ENCODE measurements at places on chromosomes 7 and 10.

GRCh38 chr7:121505540-121506182 is 109.6 kb upstream of the FAM3C start:
- no peak for DNase-seq

GRCh38 chr10:98344589-98345038 is 70.4 kb downstream of the PYROXD2 start:
- no peak for DNase-seq

- DNase-seq: peak; percentile 18
Measured at GRCh38 chr7:132140341-132140740, 435.9 kb downstream of the PLXNA4 start.

- no peak for DNase-seq
Measured at GRCh38 chr10:78575400-78575799, 493.4 kb upstream of the ZMIZ1 start.

DNA sequence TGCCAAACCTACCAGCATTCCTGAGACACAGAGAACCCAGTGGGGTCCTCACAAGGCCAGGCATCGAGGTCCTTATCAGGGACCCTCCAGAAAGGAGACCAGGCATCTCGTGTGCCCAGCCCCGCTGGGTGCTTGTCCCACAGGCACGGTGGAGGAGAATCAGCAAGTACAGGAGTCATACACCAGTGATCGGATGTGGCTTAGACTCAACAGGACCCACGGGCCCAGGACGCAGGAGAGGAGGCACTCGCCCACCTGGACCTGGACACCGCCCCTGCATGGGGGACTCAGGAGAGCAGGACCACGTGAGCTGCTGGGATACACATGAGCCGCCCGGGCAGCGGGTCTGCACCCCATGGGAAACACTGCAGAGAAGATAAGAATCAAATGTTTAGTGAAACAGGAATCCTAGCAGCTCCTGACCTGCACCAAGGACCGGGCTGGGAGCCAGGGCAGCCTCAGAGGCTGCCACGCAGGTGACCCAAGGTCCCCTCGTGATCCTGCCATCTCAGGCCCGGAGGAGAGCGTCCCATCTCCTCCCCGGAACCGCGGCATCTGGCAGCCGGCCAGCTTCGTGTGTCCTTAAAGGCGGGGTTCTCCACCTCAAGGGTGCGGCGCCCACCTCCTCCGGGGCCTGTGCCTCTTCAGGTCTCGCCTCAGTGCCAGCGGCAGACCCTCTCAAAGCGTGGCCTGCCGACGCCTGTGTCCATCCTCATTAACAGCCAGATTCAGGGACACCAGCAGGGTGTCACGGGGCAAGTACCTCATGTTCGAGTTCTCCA is 59.2 kb downstream of the FOXL3 start:
- no peak for DNase-seq

GRCh38 chr7:158649279-158649678 is 55.3 kb downstream of the NCAPG2 start:
- DNase-seq: no peak

- DNase-seq: no peak
Measured at GRCh38 chr7:80054356-80054755, 80.3 kb upstream of the GNAI1 start.

DNA sequence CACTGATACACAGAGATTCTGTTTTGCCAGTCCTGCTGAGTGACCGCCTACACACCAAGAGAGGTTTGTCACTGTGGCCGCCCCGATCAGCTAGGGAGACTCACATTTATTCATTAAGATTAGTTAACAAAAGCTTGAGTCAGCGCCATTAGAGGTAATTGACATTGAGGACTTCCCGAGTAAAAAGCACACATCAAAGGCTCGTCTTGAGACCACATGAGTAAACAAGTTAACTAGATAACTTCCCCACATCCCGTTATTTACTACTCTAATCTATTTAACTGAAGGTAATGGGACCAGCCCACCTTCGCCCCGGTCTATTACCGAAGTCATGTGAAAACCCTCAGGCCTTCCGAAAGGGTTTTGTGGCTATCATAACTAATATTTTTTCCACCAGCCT is 23.0 kb downstream of the SRRM3 start:
- no peak for DNase-seq

GRCh38 chr7:2214636-2215035 is 18.1 kb downstream of the MAD1L1 start:
- no peak for DNase-seq

DNA sequence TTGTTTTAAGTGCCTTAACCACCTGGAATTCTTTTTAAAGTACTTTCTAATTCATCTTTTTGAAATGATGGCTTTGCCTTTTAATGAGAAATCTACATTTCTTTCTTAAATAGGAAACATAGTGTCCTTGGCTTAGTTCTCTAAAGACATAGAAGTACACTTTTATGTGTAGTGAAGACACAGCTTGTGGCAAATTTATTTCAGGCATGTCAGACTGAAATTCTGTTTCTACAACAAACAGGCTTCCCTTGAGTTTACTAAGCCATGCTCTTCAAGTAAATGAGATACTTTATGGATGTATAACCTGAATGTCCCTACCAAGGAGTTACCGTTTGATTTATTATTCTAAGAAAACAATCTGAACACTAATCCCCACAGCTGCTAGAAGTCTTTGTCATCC is 136.9 kb upstream of the MAGI2 start:
- DNase-seq: no peak

DNA sequence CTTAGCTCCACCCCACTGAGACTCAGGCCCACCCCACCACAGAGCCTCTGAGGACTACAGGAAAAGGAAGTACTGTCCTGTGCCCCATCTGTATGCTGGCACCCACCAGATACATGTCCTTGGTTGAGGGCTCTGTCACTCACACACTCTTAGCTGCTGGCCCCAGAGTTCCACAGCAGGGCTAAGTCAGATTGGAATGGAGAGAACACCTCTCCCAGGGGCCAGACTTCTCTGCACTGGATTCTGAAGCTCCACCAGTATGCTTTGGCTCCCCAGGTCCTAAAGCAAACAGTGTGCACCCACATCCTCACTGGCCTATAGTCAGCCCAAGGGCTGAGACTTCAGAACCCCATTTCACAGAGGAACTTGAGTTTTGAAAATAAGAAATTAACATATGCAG is 103.2 kb upstream of the PPP2R2D start:
- DNase-seq: no peak

DNA sequence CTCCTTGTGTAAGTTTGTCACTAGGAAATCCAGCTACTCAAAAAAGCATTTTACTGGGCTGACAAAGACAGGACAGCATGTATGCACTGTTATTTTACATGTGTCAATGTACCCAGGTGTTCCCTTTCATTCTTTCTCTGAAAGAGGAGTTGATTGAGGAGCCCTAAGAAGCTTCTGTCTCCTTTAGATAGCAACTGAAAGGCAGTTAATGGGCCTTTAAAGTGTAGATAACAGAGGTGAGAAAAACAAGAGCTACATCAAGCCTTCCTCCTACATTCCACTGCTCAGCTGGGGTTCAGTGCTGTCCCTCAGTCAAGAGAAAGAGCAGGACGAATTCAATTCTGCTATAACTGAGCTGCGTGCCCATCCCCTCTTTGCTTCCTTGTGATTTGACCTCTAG is 12.8 kb upstream of the WIPF3 start:
- DNase-seq: peak; percentile 33

DNA sequence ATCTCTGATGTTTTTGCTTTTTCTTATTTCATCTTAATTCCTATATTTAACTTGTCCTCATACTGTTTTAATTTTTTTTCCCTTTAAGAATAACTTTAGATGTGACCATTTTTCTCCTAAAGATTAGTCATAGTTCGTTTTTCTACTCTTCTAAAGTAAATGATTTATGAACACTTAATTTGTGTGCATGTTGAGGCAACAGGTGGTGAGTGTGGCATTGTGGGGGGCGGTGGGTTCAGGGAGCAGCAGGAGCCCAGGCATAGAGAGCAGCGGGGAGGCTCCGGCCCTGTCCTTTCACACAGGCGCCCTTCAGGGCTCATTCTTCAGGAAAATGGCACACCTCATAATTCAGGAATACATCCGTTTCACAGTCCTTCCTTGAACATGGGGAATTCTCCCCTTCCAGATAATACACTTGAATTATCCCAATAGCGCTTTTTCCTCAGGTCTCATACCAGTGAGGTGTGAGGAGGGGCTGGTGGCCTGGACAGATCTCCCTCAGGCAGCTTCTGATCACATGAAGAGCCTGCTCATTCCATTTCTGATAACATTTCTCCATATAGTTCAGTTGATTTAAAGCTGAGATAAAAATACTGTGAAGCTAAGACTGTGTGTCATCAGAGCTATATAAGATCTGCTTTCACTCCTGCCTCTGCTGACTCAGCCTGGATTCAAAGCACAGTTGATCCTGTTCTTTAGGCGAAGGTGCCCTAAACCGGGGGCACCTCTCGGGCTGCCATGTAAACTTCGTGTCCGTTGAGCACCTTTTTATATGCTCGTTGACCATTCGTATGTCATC is 40.2 kb downstream of the CUL1 start:
- no peak for DNase-seq

- DNase-seq: no peak
Measured at GRCh38 chr7:115825456-115826115, 205.0 kb downstream of the TFEC start.

GRCh38 chr7:115689941-115690340 is 340.6 kb downstream of the TFEC start:
- DNase-seq: no peak

- DNase-seq: no peak
Measured at GRCh38 chr7:148535217-148535616, 55.3 kb upstream of the C7orf33 start.

- DNase-seq: no peak
Measured at GRCh38 chr7:30255064-30255769, 29.2 kb upstream of the ZNRF2 start.

DNA sequence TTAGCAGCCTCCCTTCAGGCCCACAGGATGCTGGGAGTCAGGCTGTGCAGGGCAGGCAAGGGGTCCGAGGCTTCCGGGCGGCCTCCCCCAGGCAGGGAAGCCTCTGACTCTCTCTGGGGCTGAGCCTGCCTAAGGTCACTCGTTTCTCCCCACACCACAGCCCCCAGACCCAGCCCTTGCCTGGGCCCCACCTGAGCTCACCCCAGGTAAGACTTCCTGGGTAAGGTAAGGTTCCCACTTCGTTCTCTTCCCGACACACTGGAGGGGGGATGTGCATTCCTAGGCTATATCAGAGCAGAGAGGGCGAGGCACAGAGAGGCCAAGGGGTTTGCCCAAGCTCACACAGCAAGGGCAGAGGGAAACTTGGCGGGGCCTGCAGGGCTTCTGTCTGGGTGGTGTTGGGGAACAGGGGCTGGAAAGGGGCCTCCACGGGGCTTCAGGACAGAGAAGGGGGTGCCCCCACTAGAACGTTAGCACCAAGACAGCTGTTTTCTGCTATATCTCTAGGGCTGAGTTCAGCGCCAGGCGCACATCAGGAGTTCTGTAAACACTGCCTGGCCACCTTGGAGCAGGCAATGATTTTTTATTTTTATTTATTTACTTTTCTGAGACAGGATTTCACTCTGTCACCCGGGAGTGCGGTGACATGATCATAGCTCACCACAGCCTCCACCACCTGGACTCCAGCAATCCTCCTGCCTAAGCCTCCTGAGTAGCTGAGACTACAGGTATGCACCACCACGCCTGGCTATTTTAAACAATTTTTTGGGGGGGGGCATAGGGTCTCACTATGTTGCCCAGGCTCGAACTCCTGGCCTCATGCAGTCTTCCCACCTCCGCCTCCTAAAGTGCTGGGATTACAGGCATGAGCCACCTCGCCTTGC is 24.9 kb upstream of the PDGFA start:
- DNase-seq: no peak

- DNase-seq: no peak
Measured at GRCh38 chr10:131811630-131812403, 89.0 kb upstream of the PPP2R2D start.

DNA sequence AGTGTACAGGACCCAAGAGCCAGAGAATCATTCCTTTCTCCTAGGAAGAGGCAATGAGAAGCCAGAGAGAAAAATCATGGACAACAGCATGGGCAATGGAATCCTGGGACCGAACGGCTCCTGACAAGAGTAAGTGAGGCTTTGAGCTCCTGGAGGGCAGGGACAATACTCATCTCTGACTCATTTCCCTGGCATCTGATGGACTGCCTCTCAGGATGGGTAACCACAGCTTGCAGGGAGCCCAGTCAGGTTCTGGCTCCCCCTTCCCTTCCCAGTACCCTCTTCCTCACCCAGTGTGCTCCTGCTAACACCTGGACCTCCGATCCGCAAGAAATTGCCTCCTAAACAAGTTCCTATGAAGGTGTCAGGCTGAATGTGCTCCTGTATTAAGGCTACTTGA is 51.2 kb upstream of the SORCS3 start:
- no peak for DNase-seq

DNA sequence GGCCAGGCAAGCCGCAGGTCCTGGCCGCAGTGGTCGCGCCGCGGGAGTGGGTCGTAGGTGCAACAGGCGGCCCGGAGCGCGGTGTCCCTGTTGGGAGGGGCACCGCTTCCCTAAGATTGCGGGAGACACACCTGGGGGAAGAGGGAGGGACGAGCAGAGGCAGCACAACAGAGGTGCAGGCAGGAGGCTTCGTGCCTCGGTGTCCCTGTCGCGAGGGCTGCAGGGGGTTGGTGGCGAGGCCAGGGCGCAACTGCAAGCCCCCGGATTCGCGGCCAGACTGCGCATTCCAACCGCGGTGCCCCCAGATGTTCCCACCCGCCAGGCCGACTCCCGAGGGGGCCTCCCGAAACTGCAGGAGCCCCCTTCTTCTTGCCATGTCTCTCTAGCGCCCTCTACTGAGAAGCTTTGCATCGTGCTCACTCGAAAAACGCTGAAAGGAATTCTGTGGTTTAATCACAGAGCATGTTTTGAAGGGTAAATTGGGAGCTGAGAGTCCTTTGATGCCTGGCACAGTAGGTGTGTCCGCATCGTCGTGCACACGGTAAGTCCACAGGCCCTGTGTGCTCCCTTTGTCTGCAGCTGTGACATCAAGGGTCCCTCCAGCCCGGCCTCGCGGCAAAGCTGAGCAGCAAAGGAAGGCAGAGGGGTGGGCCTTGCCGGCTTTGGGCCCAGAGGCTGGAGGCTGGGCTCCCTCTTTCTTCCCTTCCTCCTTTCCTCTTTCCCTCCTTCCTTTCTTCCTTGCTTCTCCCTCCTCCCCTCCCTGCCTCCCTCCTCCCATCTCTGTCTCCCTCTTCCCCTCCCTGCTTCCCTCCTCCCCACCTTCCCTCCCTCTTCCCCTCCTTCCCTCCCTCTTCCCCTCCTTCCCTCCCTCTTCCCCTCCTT is 6.2 kb upstream of the MBL2 start:
- DNase-seq: peak; percentile 49

DNA sequence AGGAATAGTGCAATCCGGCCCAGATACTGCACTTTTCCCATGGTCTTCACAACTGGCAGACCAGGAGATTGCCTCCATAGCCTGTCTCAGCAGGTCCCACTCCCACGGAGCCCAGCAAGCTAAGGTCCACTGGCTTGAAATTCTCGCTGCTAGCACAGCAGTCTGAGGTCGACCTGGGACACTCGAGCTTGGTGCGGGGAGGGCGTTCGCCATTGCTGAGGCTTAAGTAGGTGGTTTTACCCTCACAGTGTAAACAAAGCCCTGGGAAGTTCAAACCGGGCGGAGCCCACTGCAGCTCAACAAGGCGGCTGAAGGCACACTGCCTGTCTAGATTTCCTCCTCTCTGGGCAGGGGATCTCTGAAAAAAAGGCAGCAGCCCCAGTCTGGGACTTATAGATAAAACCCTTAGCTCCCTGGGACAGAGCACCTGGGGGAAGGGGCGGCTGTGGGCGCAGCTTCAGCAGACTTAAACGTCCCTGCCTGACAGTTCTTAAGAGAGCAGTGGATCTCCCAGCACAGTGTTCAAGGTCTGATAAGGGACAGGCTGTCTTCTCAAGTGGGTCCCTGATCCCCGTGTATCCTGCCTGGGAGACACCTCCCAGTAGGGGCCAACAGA is 293.5 kb upstream of the GALNT17 start:
- no peak for DNase-seq
